Fibroblast of pulmonary artery (primary cell): ENCODE measurements at places on chromosomes 2 and 18.

DNA sequence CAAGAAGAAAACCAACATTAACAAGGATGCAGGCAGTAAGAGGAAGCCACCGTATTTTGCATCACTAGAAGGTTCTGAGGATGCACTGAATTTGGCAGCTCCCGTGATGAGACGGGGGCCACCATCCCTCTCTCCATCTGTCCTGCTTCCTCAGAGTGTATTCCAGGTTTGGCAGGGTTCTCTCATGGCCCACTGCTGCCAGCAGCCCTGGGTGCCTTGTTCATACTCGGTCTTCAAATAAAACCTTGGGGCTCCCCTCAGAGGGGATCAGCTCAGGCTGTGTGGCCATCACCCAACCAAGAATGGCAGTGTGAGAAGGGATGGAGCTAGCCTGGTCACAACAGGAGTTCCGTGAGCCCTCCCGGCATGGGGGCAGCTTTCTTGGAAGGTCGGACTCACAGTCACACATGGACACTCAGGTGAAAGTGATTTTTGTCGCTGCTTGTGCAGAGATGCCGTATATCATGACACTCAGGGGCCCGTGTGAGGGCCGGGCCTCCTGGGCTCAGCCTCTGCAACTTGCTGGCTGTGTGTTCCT is 12.8 kb upstream of the MBP start:
- DNase-seq: no peak

- DNase-seq: peak; percentile 7
Measured at GRCh38 chr18:49376046-49376445, 84.4 kb downstream of the DYM start.

DNA sequence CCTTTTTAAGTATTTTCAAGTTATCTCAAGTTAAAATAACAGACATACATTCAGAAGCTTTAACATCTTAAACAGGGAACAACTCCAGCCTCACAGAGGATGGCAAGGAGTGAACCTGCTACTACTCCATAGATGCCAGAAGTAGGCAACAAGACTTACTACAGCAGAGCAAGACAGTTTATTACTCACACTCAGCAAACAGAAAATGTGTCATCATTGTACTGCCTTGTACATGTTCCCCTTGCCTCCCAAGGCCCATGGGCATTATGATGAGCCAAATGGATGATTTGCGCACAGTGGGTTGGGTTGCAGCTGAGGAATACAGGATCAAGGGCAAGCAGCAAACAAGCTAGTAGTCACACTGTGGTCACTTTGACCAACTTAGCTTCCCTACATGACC is 80.6 kb upstream of the VRK2 start:
- no peak for DNase-seq

GRCh38 chr2:74051504-74051903 is 66.8 kb downstream of the TET3 start:
- DNase-seq: no peak

- no peak for DNase-seq
Measured at GRCh38 chr2:182553483-182553882, 126.6 kb upstream of the PDE1A start.

- no peak for DNase-seq
Measured at GRCh38 chr2:239696559-239697207, 295.9 kb upstream of the HDAC4 start.

- peak; percentile 14 for DNase-seq
Measured at GRCh38 chr2:142734770-142735169, 142.7 kb upstream of the KYNU start.

- DNase-seq: peak; percentile 53
Measured at GRCh38 chr2:96872591-96873349, 2.9 kb upstream of the SEMA4C start.

DNA sequence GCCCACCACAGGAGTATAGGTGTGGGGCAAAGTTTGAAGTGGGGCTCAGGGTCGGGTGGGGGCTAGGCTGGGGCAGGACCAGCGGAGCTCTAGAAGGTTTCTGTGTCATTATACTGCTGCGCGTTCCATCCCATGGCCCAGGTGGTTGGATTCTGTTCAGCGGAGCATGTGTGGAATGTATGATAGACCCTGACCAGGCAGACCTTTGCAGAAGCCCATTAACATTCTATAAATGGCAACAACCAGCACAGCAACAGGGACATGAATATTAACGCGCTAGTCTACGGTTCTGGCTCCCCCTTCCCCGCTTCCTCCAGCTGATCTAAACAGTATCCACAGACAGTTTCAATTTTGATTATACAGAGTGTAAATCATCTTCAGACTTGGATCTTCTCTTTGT is 4.1 kb upstream of the PRKCE start:
- DNase-seq: no peak

DNA sequence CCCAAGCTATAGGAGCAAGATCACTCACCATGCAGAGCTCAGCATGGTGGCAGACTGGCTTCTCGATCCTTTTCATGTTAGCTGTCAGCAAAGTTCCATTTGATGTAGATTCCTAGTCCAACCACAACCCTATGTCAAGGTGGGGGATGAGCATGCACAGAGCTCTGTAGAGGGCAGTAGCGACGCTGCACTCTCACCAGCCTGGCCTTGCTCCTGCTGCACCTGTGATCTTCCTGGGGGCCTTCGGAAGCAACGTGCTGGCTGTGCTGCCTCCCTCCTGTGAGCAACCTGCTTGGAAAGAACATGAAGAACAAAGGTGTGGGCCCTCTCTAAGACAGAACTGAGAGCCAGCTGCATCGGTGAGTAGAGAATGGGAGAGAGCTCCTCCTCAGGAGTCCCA is 479.4 kb upstream of the MYT1L start:
- DNase-seq: no peak

DNA sequence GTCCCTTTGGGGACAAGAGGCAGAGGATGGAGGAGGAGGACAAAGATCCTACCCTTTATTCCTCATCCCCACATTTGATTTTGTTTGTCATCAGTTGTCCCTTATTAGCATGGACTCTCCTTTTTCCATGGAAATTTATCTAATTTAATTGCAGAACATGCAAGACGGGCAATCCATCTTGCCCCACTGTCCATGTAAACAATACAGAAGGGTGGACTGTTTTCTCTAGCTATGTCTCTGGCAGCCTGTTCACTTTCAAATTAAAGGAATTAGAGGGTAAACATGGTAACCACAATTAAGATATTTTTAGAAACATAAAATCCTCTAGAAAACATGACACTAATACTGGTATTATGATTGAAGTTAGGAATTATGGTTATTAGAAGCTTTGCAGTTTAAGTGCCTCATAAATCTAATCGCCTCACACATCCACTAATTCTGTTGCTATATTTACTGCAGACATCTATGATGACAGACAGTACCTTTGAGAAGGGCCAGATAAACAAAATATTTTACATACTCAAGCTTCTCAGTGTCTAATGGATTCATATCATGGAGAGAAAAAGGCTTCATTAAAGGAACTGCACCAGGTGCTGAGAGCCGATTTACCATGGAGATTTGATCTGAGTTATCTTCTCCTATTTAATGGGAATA is 215.5 kb downstream of the LNPK start:
- no peak for DNase-seq

DNA sequence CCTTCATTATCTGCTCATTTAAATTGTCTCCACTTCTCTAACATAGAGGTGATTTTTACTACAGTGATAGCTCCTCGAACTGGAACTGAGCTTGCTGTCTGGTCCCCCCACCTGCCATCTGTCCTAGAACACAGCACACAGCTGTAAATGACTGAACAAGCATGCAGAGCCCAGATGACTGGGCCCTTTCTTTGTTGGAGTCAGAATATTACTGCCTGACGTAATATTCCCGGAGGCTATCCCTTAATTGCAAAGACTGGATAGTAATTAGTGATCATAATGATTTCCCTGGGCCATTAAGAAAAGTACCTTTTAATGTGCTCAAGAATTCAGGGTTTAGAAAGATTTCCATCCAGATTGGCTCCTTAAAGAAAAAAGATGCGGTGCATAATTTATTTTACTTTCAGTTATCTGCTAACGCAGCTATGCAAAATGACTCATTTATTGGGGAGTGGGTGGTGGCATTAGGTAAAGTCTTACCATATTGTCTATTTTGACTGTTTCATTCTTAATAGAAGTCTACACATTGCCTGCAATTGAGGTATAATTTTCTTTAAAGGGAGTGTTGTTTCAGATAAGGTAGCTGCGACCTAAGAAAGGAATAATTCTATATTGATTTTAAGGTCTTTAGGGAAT is 84.4 kb downstream of the MAP4K4 start:
- no peak for DNase-seq
